ENCODE measurements at places on chromosomes 12 and 14. TPM values are rescaled to one million over a fixed set of nuclear protein-coding genes. Genes with fewer than 3 reads are reported as not detected.

DNA sequence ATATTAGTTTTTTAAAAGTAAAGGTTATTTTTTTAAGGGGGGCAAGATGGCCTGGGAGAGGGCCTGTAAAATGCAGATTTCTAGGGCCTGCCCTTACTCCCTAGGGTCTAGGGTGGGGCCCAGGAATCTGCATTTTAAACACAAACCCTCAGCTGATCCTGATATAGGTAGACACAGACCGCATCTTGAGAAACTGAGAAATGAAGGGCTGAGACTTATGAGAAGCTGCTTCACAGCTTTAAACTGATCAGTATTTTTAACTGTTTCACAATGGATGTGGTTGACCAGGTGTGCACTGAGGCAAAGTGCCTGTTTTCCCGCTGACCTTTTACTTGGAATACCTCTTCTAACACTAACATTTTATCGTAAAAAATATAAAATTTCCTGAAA lies 84.0 kb downstream of the CCDC88C start:
- H3K4me3 ChIP-seq = no peak overlapping the region
- H3K27ac ChIP-seq = no peak overlapping the region
- no peak for DNase-seq
- no peaks in the 10 kb centered on the region for H3K36me3 ChIP-seq

DNA sequence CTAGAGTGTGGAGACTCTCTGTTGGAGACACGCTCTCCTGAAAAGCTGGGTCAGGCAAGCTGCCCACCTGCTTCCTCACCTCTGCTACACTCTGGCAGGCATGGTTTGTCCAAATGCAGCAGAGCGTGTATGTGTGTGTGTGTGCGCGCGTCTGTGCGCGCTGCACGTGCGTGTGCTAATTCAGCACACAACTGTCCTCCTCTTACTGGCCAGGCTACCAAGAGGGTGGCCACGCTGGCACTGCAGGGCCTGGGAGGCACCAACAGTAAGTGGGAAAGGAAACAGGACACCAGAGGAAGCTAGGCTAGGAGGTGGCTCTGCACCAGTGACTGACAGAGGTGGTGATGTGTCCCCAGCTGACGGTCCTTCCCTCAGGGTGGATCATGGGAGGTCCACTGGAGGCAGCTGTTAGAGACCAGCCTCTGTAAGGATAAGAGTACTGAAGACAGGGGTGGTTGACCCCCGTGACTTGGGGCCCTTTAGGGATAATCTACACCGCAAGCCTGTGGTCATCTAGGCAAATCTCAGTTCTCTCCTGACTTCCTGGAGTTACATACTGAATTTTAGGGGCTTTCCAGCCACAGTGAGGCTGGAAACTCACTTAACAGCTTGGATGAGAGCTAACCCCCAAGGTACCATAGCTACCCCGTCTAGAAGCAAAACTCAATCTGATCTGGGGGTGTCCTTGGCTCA lies 15.6 kb upstream of the TFCP2 start:
- H3K27me3 ChIP-seq = no peaks in the 10 kb centered on the region
- DNase-seq = no peak
- no peaks in the 10 kb centered on the region for H3K4me1 ChIP-seq
- H3K36me3 ChIP-seq = no peaks in the 10 kb centered on the region
- peak overlapping the region; percentile 63 for H3K27ac ChIP-seq

The POTEG gene
- not detected for total RNA-seq

The TAMALIN gene
- total RNA-seq = 3.7 TPM

GRCh38 chr14:61774861-61775260 lies 12.6 kb downstream of the SNAPC1 start:
- no peak overlapping the region for H3K27ac ChIP-seq
- no peak overlapping the region for H3K4me3 ChIP-seq
- no peaks in the 10 kb centered on the region for H3K36me3 ChIP-seq
- DNase-seq = no peak
- H3K4me1 ChIP-seq = no peaks in the 10 kb centered on the region

The TSPAN9 gene
- total RNA-seq = 45.5 TPM

DNA sequence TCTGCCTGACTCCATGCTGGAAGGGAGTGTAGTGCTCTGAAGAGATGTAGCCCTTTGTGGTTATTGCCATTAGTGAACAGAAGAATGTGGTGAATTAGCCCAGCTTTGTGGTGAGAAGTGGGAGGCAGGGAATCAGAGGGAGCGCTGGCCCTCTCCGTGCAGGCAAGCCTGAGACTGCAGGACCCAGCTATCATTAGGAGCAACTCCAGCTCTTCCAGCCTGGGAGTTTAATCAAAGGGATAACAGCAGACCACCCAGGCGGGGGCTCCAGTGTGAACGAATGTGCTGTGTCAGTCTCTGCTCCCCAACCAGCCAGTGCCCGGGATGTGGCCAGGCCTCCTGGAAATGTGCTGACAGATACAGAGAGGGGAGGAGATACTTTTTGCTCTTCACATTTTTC lies 142.7 kb downstream of the TTLL5 start:
- H3K27me3 ChIP-seq = no peaks in the 10 kb centered on the region
- no peak overlapping the region for H3K27ac ChIP-seq
- no peak overlapping the region for H3K4me3 ChIP-seq
- no peaks in the 10 kb centered on the region for H3K36me3 ChIP-seq

The NEUROD4 gene
- total RNA-seq = not detected

DNA sequence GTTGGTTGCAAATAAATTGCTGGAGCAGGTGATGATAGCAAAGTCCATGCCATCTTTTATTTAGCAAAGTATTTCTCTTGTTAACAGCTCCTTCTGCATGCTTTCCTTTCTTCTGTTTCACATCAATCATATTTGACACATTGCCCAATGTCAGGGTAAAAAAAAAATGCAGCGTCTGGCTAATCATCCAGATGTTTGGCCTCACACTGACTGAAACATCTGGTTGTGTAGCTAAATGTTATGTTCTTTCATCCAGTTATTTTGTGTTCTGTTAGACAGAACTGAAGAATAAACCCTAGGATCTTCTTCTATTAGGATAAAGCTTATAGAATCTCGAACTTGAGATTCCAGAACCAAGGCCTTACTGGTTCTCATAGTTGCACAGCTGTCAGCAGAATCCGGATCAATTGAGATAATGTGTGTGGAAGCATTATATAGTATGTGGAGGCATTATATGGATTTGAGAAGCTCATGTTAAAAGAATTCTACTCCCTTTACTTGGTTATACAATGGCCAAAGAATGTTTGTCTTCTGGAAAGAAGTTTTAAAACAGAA lies 859.2 kb downstream of the DIO2 start:
- H3K27ac ChIP-seq = no peak overlapping the region
- no peaks in the 10 kb centered on the region for H3K36me3 ChIP-seq
- H3K4me3 ChIP-seq = no peak overlapping the region
- H3K27me3 ChIP-seq = no peaks in the 10 kb centered on the region
- DNase-seq = peak; percentile 70
- H3K4me1 ChIP-seq = peaks cover 28% of the 10 kb centered on the region

The FOXA1 gene
- 271 TPM for total RNA-seq

- H3K27me3 ChIP-seq = no peaks in the 10 kb centered on the region
- no peak for DNase-seq
- H3K27ac ChIP-seq = no peak overlapping the region
Measured at GRCh38 chr12:111785651-111786050, 18.9 kb downstream of the ALDH2 start.

DNA sequence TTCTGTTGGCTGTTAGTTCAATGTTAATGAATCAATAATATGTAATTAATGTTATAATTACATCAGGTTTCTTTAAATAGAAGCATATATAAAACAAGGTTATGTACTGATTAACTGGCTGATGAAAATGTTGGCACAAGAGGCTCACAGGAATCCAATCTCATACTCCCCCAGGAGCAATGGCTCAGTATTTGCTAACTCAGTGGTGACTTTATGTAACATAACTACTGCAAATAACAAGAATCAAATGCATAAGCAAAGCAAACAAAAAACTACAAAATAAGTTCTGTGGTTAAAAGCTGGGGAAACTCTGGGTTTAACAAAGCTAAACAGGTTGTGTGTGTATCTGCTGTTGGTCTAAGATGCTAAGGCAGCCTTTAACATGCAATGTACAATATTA lies 27.7 kb upstream of the BBS10 start:
- H3K27ac ChIP-seq = no peak overlapping the region
- H3K27me3 ChIP-seq = no peaks in the 10 kb centered on the region
- no peak for DNase-seq
- H3K4me1 ChIP-seq = no peaks in the 10 kb centered on the region
- no peak overlapping the region for H3K4me3 ChIP-seq

- no peak for DNase-seq
- no peak overlapping the region for H3K27ac ChIP-seq
- H3K36me3 ChIP-seq = no peaks in the 10 kb centered on the region
Measured at GRCh38 chr12:20548611-20549010, 146.5 kb upstream of the SLCO1C1 start.

The TSPAN19 gene
- not detected for total RNA-seq

GRCh38 chr14:104689109-104689880 lies at the start of gene INF2:
INF2 (plus strand) TSS chr14:104689618; CDS start chr14:104701366, 11,748 bp downstream.
- H3K36me3 ChIP-seq = no peaks in the 10 kb centered on the region
- DNase-seq = peak; percentile 84
- peaks cover 39% of the 10 kb centered on the region for H3K4me1 ChIP-seq
- H3K27me3 ChIP-seq = no peaks in the 10 kb centered on the region
- H3K27ac ChIP-seq = peak within 1 kb of the TSS; percentile 96

- no peaks in the 10 kb centered on the region for H3K27me3 ChIP-seq
- no peaks in the 10 kb centered on the region for H3K4me1 ChIP-seq
- H3K27ac ChIP-seq = no peak overlapping the region
- no peaks in the 10 kb centered on the region for H3K36me3 ChIP-seq
- no peak overlapping the region for H3K4me3 ChIP-seq
Measured at GRCh38 chr12:31906557-31907301, 52.5 kb upstream of the RESF1 start.

The CLEC4A gene
- total RNA-seq = 0.32 TPM

GRCh38 chr14:60658211-60658690 lies 9.0 kb upstream of the SIX1 start:
- H3K4me3 ChIP-seq = no peak overlapping the region
- H3K27me3 ChIP-seq = 0 out of 2 replicates have a peak, but pooled peaks cover 1% of the 10 kb centered on the region
- H3K36me3 ChIP-seq = no peaks in the 10 kb centered on the region
- peaks cover 7% of the 10 kb centered on the region for H3K4me1 ChIP-seq

DNA sequence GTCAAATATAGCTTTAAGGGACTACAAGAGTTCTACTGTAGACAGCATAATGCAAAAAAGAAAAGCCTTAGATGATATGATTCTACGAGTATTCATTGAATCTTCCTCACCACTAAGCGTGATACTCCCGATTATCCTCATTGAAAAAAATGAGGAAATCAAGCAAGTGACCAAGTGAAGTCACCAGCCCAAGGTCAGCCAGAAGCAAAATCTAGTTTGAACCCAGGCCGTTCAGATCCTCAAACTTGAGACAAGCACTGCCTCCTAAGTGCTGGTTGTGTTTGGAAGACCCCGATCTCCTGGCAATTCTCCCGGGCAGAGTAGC lies 845 bp downstream of the GIT2 start:
- DNase-seq = no peak
- H3K4me1 ChIP-seq = peaks cover 19% of the 10 kb centered on the region
- H3K36me3 ChIP-seq = no peaks in the 10 kb centered on the region
- H3K4me3 ChIP-seq = peak overlapping the region; percentile 85

The LRIG3 gene
- 19.1 TPM for total RNA-seq

The DCN gene
- total RNA-seq = not detected

DNA sequence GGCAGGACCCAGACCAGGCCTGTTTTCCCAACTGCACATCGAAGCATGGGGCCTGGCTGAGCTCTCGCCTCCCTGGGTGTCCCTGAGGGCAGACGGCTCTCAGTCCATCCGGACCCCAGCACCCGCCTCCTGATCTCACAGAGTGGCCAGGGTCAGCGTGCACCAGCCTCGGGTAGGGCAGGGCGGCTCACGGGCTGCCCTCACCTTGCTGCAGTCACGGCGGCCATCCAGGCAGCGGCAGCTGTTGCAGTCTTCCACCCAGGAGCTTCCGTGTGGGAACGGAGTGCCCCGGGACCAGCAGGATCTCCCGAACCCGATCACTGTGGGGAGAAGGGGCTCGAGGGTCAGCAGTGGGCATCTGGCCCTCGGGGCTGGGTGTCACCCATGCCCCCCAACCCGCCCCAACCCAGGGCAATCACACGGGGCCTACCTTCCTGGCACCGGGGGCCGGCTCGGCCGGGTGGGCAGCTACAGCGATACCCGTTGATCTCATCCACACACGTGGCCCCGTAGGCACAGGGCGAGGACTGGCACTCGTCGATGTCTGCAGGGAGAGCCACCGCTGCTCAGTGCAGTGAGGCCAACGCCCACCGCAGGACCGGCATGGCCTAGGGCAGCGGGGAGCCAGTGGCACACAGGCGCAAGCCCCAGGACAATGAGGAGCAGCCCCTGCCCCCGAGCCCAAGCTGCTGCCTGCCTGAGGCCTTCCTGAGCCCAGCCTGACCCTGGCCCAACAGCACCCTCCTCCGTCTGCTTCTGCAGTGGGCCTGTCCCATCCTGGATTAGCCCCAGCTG lies 22.2 kb downstream of the JAG2 start:
- H3K4me1 ChIP-seq = no peaks in the 10 kb centered on the region
- no peak for DNase-seq
- H3K36me3 ChIP-seq = no peaks in the 10 kb centered on the region

The KLHL33 gene
- not detected for total RNA-seq

- H3K36me3 ChIP-seq = no peaks in the 10 kb centered on the region
- no peak overlapping the region for H3K4me3 ChIP-seq
- DNase-seq = peak; percentile 65
- peak overlapping the region; percentile 85 for H3K27ac ChIP-seq
- peaks cover 28% of the 10 kb centered on the region for H3K4me1 ChIP-seq
- H3K27me3 ChIP-seq = no peaks in the 10 kb centered on the region
Measured at GRCh38 chr14:34733245-34733644, 18.9 kb upstream of the CFL2 start.

DNA sequence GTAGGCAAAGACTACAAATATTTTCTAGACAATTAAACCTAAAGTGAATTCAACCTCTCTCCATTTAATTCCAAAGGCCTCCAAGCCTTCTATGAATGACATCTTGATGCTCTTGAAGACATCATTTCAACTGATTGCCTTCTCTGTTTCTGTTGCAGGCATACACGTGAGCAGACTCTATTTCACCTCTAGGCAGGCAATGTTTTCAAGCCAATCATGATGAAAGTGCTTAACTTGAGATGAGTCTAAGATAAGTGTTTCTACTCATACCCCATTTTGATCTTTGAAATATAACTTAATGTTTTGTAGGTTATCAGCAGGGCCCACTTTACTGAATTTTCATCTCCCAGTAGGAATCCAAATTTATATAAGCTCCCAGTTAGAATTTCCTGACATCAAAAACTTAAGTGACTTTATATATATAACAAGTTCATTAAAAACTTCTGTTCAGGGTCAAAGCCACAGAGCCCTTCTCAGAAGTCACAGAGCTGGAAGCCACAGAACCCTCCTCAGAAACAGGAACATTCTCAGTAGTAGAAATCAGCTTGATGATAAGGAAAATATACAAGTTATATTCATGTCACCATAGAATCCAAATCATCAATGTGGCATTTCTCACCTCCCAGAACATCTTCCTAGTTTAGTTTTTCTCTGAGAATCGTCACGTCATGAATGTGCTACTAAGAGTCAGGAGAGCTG lies 108.5 kb downstream of the PHLDA1 start:
- no peak for DNase-seq
- no peaks in the 10 kb centered on the region for H3K36me3 ChIP-seq
- H3K4me3 ChIP-seq = no peak overlapping the region

The BORCS5 gene
- 25.7 TPM for total RNA-seq
